ENCODE measurements at places on chromosomes 6 and 20. TPM values are rescaled to one million over a fixed set of nuclear protein-coding genes. Genes with fewer than 3 reads are reported as not detected.

NNAT gene
- not detected for total RNA-seq

ADGRF1 gene
- not detected for total RNA-seq

TRAPPC3L gene
- total RNA-seq: not detected

TBC1D7 gene
- total RNA-seq: 9.1 TPM

RIMS4 gene
- not detected for total RNA-seq

BMP2 gene
- total RNA-seq: not detected

CDK19 gene
- 17.1 TPM for total RNA-seq

MRS2 gene
- total RNA-seq: 7.9 TPM

RNF182 gene
- total RNA-seq: 0.25 TPM

PRPH2 gene
- total RNA-seq: not detected

NT5E gene
- 5.1 TPM for total RNA-seq

GPR31 gene
- not detected for total RNA-seq

PKHD1 gene
- total RNA-seq: 0.02 TPM

GPLD1 gene
- total RNA-seq: 0.21 TPM

CUL9 gene
- 73.9 TPM for total RNA-seq

EDEM2 gene
- total RNA-seq: 29.7 TPM
